Activated T-cell treated with anti-CD3 and anti-CD28 coated beads, Interleukin-2, amount 50 U/mL, for 48 hours (primary cell): ENCODE measurements at places on chromosomes 2 and 18.

GRCh38 chr2:74512744-74513604 lies 1.3 kb upstream of the TLX2 start:
- DNase-seq = no peak

- no peak for DNase-seq
Observed at GRCh38 chr2:157837851-157838441, 38.2 kb downstream of the ACVR1 start.

GRCh38 chr2:75655861-75656260 lies 9.3 kb downstream of the MRPL19 start:
- DNase-seq = no peak

- DNase-seq = no peak
Observed at GRCh38 chr18:45764000-45764686, 40.2 kb downstream of the SLC14A1 start.

GRCh38 chr2:50854381-50854780 lies 177.6 kb downstream of the NRXN1 start:
- no peak for DNase-seq

DNA sequence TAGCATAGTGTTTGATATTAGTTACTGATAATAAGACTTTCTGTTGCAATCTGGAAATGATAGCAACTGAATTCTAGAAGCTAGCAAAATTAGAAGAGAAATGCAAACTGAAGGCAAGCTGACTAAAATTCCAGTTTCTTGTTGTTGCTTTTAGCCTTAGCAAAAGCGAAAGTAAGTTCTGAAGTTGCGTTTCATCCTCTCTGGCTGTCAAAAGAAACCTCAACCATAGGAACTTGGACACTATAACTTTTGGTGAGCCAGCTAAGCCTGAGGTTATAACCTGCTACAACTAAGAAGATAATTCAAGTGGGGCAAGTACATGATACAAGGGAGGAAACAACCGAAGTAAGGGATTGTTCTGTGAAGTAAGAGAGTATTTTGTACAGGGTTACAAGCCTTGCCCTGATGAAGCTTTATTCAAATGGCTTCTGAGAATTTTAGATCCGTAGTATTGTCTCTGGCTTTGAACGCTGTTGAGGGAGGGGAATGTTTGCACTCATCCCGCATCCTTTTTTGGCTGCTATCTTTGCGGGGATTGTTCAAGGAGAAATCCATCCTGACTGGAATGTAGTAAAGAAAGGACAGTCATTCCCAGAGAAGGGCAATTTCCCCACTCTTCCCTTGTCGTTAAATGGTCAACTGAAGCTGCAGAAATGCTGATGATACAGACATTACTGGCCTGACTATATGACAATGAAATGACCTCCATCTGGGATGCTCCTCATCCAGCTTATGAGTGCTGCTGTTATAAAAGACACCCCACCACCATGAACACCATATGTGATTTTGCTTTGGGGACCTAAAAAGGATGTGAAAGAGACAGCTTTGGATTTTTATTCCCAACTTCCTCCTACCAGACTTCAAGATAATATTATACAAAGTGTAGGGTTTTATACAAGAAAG lies 7.0 kb upstream of the TMX3 start:
- DNase-seq = no peak

DNA sequence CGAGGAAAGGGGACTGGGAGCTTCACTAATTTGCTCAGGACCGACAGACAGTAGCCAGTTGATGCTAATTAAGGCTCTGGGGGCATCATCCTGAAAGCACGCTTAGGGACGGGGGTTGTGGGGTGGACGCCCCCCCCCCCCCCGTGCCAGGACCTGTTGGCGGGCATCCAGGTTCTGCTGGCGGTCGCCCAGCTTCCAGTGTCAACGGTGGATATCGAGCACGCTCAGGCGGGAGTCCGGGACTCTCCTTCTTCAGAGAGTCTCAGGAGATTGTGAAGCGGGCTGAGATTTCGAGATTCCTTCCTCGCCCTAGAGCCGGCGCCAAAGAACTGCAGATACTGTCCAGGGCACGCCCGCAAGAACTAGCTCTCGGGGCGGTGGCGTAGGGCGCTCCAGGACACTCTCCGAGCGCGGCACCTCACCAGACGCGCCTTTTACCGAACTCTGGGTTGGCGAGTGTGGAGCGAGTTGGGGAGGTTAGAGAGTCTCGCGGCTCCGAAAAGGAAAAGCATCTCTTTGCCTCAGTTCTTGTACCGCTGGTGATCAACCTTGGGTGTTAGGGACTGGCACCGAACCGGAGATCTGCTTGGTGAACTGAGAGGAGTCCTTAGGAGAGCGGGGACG lies 5.6 kb downstream of the RAX start:
- no peak for DNase-seq

DNA sequence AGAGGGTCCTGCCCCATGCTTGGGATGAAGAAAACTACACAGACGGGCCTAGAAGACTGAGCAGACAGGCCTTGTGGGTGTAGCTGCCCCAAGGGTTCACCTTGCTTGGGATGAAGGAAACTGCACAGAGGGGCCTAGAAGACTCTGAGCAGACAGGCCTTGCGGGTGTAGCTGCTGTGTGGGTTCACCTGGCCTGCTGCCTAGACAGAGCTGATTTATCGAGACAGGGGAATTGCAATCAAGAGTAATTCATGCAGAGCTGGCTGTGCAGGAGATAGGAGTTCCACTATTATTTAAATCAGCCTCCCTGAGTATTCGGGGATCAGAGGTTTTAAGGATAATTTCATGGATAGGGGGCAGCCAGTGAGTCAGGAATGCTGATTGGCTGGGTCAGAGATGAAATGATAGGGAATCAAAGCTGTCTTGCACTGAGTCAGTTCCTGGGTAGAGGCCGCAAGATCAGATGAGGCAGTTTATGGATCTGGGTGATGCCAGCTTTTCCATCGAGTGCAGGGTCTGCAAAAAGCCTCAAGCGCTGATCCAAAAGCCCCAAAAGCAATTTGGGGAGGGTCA lies 341.4 kb downstream of the GALR1 start:
- no peak for DNase-seq

DNA sequence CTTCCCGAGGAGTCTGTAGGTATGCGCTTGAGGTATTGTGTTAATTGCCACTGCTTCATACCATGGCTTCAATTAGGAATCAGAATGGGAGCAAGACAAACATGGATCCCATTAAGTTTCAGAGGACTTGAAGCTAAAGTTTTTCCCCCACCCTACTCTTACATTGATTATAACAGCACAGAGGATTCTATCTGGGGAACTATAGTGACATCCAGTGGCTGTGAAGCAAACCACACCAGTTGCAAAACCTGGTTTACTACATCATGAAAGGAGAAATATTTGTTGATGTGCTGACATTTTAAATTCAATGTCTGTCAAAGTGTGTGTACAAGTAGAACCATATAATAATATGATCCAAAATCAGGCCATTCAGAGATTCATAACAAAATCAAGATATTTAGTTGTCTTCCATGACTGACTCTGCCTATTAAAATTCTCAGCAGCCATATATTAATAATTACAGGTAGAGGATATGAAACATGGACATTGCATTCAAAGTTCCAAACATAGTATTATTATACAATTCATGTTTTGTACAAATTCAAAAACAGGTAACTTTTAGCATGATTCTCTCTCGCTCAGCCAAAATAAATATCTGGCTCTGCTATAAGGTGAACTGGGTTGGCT lies 82.9 kb downstream of the GRB14 start:
- DNase-seq = no peak

DNA sequence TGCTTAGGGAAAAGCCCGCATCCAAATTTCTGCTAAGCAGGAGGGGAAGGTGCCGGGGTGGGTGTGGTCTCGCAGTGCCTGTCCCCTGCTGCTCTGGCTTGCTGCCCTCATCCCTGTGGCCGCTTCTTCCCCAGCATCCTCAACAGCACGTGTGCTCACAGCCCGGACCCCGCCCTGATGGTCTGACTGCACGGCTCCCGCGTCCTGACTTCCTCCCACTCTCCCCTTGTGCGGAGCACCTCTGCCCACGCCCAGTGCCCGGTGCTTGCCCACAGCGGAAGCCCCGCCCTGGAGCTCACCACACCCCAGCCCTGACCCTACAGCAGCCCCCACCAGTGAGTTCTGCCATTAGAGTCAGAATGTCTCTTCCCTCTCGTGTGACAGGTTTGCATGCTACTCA lies 277.9 kb downstream of the NDUFA10 start:
- DNase-seq = no peak

GRCh38 chr2:144670080-144670479 lies 150.2 kb upstream of the ZEB2 start:
- DNase-seq = no peak
